OCI-M1 (cell line): ENCODE measurements at places on chromosomes 6 and 20.

GRCh38 chr6:142336183-142336582 is 34.4 kb downstream of the ADGRG6 start:
- DNase-seq: no peak

DNA sequence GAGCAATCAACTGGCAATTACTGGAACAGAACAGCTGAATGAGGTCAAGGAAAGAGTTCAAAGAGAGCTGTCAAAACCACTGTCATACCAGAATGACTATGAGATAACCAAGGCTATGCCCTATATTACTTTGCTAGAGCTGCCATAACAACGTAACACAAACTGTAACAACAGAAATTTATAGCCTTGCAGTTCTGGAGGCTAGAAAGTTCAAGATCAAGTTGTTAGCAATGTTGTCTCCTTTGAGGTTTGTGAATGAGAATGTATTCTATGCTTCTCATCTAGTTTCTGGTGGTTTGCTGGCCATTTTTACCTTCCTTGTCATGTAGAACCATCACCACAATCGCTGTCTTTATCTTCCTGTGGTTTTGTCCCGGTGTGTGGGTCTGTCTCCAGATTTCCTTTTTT is 1323.0 kb upstream of the GJE1 start:
- peak; percentile 66 for DNase-seq

DNA sequence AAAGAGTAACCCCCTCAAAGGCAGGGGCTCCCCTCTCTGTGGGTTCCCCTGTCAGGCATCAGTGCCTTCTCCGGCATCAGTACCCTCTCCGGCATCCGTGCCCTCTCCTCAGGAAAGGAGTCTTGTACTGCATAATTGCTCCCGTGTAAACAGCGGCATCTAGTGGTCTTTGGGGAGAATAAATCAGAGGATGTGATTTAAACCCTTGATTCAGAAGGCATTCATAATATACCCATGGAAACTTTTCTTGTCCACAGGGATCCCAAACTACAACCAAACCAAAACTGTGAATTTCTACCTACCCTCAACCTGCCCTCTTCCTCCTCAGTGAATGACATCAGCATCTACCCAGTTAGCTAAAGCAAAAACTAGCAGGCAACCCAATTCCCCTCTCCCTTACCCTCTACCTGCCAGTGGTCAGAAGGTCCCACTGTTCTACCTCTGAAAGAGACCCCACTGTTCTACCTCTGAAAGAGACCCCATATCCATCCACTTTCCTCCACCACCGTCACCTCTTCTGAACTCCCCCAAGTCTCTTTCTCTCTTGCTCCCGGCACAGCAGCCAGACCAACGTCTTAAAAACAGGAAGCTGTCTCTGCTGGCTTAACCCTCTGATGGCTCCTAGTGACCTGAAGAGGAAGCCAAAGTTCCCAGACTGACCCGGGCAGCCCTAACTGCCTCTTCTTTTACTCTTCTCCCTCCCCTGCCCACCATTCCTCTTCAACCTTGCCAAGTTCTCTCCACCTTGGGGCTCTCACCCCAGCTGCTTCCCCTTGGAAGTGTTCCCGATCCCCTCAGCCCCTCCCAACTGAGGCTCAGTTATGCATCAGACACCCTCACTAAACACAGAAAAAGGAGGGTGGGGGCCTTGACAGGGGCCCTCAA is 27.2 kb downstream of the UBE2V1 start:
- DNase-seq: peak; percentile 84

- no peak for DNase-seq
Observed at GRCh38 chr20:17875106-17875980, 93.3 kb downstream of the SNX5 start.

DNA sequence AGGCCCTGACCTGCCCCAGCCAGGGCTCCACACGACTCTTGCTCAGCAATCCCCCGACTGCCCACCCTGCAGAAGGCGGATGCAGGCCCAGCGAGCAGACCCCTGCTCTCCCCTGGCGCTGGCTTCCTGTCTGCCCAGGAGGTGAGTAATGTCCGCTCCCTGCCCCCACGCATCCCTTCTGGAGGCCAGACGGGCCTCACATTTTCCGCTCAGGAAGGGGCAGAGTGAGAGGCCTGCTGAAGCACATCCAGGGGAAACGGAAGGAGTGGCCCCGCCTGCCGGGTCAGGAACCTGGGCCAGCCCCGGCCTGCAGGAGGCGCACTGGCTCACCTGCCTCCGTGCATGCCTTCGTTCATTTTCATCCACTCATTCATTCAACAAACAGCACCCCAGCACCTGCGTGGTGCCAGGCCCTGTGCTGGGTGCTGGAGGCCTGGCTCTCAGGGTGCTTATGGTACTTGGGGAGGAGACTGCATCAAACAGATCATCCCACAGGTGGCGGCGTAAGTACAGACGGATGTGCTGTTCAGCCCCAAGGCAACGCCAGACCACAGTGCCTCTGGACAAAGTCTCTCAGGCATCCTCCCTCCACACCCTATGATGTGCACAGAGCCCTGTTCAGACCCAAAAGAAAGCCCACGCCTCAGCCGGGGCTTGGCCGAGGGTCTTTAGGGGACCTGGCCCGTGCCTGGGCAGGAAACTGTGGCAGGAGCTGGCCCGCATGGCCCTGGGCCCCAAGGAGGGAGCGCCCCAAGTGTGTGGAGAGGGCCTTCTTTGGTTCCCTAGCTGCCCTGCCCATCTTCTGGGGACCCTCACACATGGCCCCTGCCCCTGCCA is 112.1 kb downstream of the ASXL1 start:
- peak; percentile 31 for DNase-seq
